ENCODE measurements at places on chromosomes 2 and 18. TPM values are rescaled to one million over a fixed set of nuclear protein-coding genes. Genes with fewer than 3 reads are reported as not detected.
A peak's percentile ranks its signal among the peaks of the same experiment; 100 is the strongest.

GRCh38 chr18:41391616-41392595 is 563.1 kb upstream of the PIK3C3 start:
- peak; percentile 83 for DNase-seq

DNA sequence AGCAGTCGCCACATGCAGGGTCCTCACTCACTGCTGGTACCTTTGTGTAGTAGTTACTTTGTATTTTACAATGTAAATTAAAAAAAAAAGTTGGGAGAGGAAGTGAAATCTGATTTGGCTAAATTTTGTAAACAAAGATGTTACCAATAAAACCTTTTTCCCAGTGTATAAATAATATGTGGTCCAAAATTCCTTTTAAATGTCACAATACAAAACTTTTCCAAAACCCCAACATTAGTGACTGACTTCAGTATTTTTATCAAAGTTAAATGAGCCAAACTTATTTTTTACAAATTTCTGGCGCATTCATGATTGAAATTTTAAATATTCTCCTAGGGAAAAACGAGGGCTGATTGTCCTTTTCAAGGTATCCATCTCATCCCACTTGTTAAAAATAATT is 239.9 kb downstream of the AGAP1 start:
- no peak for DNase-seq

- DNase-seq: no peak
These were observed 30.6 kb downstream of the HNRNPLL start for GRCh38 chr2:38572167-38572566.

DNA sequence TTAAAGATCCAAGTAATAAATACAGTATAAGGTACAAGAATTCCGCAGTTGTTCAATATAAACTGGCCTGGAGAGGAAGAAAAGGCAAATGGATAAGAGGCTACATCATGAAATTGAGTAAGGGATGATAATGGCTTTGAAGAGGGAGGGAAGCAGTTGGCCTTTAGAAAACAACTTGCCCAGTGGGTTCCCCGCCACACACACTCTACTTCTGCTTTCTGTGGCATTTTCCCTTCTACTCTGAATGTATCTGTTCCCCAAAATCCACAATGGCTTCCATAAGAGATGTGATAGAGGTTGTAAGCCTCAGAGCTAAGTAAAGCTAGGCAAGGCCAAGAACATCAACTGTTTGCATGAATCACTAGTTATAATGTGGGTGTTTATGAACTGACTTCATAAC is 221.3 kb downstream of the MBD2 start:
- no peak for DNase-seq

DNA sequence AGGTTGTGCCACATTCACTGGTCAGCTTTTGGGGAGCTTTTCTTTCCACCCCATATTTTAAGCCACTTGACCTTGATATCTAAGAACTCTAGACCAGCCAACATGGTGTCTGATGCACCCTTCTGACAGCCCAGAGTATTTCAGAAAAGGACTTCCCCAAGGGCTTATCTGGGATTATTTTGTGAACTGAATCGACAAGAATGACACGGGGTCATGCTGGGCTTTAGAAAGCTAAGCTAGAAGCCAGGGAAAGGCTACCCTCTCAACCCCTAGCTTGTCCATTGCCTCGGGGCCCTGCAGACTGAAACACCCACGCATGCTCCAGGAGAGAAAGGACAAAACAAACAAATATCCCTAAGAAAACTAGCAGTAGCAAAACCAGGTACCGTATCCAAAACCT is 16.0 kb downstream of the SLC4A5 start:
- DNase-seq: no peak

- DNase-seq: no peak
These were observed 41.5 kb upstream of the EPC2 start for GRCh38 chr2:148602885-148603561.

DNA sequence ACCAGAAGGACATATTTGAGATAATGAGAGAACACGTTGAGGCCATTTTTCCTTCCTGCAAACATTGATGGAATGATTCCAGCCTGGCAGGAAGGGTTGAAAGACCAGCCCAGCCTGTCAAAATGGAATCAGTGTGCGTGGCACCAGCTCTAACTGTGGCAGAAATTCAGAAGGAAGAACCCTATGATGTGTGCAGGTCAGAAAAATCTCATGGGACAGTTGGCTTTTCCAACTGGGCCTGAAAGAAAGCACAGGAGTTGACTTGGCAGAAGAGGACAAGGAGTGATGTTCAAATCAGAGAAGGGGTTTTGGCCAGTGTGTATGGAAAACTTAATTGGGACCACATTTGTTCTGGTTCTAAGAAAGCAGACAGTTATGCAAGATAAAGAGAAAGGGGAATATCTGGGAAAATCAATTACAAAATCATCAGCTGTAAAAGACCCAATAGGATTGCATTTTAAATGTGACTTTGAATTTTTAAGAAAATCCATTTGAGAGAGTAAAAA is 192.8 kb upstream of the PID1 start:
- peak; percentile 54 for DNase-seq

DNA sequence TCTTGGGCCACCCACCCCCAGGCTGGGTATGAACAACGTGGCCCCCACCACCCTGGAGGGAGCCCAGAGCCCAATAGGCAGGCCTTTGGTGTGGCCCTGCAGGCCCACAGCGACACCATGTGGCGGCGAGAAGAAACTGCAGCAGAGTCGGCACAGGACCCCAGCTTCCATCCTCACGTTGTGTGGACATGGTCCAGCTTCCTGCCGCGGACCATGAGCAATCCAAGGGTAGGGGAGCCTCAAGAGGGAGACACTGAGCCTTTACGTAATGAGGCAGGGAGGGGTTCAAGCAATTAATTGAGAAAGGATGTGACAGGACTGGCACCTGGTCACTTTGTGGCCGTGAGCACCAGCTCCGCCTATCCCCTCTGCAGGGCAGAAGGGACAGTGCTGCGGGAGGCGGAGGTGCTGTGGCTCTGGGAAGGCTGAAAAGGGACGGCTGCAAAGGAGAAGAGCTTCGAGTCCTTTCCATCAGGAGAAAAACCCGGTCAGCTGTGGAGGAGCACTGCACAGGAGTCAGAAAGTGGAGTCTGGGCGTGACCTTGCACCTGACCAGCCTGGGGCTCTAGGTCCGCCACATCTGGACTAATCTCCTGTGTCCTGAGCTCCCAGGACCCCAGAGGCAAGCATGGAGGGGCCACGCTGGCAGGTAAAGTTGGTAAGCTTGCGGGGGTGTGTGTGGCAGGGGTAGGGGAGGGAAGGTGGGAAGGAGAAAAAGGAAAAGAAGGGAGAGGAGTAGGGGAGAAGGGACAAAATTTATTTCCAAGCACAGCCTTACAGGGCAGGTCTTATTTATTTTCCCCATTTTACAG is 44.9 kb downstream of the TMEM37 start:
- peak; percentile 68 for DNase-seq

DNA sequence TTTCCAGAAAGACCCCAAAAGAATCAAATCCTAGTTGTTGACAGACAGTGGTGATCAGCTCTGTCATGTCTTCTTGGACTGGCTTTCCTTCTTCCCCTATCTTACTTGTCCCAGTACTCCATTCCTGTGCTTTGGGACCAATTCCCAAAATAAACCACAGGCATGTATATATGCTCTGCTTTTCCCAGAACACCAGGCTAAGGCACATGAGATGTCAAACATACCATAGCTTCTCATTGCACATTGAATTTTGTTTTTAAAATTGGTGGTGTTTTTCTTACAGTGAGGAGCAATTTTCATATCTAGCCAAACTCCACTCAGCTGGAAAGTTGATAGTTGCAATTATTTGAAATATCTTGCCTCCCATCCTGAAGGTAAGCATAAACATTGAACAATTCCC is 88.9 kb upstream of the RGPD4 start:
- no peak for DNase-seq

- DNase-seq: peak; percentile 74
These were observed 2.9 kb upstream of the NEURL3 start for GRCh38 chr2:96507957-96508520.

- DNase-seq: no peak
These were observed 477.9 kb upstream of the TNP1 start for GRCh38 chr2:217337771-217338170.

- no peak for DNase-seq
These were observed 54.4 kb downstream of the AOX1 start for GRCh38 chr2:200640176-200640575.

GRCh38 chr2:55003706-55004639 is 46.3 kb downstream of the RTN4 start:
- no peak for DNase-seq

DNA sequence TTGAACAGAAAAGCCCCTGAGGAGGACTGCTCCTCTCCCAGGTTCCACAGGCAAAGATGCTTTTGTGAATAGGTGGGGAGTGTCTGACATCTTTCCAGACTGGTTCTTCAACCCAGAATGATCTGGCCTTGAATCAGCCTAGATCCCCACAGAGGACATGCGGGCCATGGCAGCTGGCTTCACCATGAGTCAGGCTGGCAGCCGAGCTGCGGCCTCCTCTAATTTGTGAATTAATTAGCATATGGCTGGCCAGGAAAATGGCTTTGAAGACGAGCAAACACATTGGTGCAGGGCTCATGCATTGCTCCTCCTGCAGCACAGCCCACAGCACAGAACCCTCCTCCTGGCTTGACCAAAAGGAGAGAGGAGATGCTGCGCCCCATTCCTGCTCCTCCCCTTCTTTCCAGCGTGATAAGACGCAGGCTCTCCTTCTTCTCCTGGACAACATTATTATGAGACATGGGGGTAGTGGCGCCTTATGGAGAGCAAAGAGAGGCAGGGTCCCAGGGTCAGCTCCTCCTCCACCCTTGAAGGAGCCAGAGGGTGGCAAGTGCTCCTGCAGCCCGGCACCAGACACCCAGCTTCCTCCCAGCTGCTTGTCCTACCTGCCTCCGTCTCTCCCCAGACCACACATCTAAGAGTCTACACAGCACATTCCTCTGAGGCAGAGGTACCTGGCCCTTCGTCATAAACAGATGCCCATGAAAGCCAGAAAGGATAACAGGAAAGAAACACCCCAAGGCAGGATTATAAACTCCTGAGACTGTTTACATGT is 66.7 kb downstream of the EDAR start:
- no peak for DNase-seq

DNA sequence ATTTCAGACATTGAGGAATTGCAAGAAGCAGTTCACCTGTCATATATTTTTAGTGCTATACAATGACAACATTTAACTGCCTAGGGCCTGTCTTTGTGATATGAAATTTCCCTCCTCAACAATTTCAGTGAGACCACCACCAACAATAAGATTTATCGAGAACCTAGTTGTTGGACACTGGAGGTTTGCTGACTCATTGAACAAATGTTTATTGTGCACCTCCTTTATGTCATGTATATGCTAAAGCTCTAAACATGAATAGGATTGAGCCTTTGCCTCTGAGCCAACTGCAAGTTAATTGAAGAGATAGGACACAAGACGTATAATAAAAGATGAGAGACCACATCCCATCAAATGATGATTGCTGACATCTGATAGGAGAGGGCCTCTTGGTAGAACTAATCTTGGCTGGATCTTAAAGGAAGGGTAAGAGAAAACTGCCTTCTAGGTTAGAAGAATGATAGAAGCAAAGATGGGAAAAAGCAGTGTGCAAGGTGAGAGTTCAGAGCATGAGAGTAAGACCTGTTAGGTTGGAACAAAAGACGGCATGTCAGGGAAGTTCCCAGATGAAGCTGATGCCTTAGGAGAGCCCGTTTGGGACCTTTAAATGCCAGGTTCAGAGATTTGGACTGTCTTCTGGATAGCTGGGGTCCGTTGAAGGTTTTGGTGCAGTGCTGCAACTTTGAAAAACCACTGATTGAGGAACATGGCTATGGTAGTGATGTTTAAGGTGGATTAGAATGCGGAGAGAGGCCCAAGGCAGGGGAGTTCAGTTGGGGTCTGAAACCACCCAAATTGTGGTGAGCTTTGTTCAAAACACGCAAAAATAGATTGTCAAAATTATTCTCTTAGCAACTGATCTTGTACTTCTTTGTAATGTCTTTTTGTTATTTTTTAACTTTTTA is 133.0 kb upstream of the EML6 start:
- no peak for DNase-seq

- no peak for DNase-seq
These were observed 151.3 kb upstream of the SOX11 start for GRCh38 chr2:5540856-5541255.

DNA sequence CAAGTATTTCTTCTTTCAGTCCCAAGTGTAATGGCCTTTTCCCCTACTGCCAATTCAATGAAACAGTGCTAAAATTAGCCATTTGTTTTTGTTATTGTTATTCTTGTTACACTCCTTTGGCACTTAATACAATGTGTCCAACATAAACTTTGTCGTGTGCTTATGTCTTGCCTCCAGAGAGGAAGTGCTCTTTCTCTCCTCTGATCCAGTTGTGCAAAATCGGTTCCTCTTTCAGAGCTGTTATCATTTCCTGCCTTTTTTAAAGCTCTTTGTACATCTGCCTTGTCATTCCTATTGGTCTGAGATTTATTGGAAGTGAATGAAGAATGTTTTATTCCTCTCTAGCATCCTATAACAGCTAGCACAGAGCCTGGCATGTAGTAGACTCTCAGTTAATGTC is 623.2 kb upstream of the ID2 start:
- no peak for DNase-seq

- no peak for DNase-seq
These were observed 34.3 kb upstream of the RMP24 start for GRCh38 chr18:35938158-35938557.

DNA sequence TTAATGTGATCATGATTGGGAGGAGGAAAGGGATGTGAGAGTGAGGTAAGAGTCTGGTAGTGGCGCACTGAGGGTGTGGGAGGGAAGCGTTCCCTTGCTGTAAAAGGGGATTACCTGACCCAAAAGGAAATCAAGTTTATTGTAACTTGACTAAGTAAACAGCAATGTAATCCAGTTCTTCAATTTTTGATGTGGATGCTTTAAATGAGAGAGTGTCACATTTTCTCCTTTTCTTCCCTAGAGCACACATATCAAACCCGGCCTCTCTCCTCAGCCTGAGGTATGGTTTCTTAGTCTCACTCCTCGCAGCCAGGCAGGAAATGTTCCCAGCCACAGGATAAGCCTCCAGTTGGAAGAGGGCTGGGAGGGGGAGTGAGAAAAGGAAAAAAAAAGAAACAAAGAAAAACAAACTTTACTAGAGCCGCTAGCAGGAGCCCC is 688 bp upstream of the ARHGAP28 start:
- DNase-seq: no peak

GRCh38 chr18:6355789-6356589 is 58.7 kb downstream of the L3MBTL4 start:
- DNase-seq: no peak

The EGR4 gene
- total RNA-seq: not detected

The SP140 gene
- total RNA-seq: 1.7 TPM

The BCS1L gene
- total RNA-seq: 26.2 TPM

The SCYGR4 gene
- total RNA-seq: not detected

The UGT1A1 gene
- total RNA-seq: 0.41 TPM

The ANO7 gene
- total RNA-seq: 0.10 TPM

The UGT1A6 gene
- total RNA-seq: 9.6 TPM

The CROCC2 gene
- not detected for total RNA-seq

The NPHP1 gene
- 7.5 TPM for total RNA-seq

The MRO gene
- 0.21 TPM for total RNA-seq

The CNDP1 gene
- not detected for total RNA-seq

The DHRS9 gene
- total RNA-seq: 1.6 TPM

The ADD2 gene
- total RNA-seq: 2.8 TPM

The SPP2 gene
- not detected for total RNA-seq

The KCNG2 gene
- total RNA-seq: not detected

The MC2R gene
- total RNA-seq: not detected

The IL18R1 gene
- total RNA-seq: 4.5 TPM

The TMEM198 gene
- 2.9 TPM for total RNA-seq

The CCDC85A gene
- total RNA-seq: 7.5 TPM

The FSHR gene
- total RNA-seq: not detected

The TMEM163 gene
- 0.72 TPM for total RNA-seq

The INHA gene
- 1.5 TPM for total RNA-seq

Measured in tongue (tissue), 3 donors.